ENCODE measurements at places on chromosomes 3 and 15.

DNA sequence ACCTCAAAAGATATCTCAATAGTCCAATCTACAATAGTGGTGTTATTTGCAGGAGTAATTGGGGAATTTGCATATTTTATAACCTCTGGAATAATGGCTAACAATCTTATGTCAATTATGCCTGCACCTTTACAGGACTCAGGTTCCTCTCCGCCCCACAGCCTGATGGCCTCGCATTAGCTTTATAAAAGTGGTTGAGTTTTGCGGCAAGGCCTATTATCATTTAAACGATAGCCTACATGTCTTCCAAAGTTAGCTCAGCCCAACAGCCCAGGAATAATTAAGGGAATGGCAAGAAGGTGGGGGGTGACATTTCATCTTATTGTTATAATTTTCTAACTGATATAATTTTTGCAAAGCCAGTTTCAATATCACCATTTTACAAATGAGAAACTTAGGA is 97.3 kb downstream of the RTP4 start:
- DNase-seq: no peak

- no peak for DNase-seq
Measured at GRCh38 chr3:21901484-21901883, 150.5 kb upstream of the ZNF385D start.

DNA sequence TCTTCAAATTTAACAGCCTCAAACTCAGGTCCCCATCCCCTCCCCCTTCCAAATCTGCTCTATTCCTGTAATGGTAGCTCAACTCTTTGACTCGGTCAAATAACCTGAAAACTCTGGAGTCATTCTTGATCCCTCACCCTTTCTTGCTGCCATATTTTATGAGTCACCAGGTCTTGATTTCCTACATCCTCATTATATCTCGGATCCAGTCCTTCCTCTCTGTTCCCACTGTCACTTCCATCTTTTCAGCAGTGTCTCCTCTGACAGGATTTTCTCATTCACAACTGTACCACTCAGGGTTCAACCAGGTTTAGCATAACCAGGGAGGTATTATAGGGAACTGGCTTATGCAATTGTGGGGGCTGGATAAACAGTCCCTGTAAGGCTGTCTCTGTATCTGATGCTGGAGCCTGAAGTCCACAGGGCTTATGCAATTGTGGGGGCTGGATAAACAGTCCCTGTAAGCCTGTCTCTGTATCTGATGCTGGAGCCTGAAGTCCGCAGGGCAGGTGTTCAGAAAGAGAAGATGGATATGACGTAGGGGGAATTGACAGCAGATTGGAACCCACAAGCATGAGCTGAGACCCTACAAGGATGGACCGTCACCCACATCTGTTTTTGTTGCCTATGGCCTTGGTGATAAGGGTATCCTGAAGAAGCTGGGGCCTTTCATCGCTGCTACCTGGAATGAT is 9.1 kb upstream of the FETUB start:
- no peak for DNase-seq

- no peak for DNase-seq
Measured at GRCh38 chr3:156587760-156588069, 32.8 kb upstream of the SSR3 start.

GRCh38 chr3:118080889-118081288 is 953.8 kb downstream of the IGSF11 start:
- no peak for DNase-seq

DNA sequence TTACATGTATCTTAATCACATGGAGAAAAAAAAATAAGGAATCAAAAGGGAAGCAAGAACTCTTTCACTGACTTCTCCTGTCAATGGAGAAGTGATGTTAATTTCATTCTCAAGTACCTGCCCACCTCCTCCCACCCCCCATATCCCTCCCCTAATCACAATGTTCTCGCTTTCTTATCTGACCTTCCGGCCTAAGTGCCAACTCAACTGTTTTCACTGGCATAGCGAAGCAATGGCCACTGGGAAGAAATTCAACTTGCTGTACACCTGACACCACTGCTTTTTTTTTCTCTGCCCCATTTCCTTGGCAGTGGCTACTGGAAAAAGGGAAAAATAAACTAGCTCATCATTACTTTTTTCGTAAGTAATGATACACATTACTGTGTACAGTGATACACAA is 3.8 kb downstream of the SGO1 start:
- no peak for DNase-seq

DNA sequence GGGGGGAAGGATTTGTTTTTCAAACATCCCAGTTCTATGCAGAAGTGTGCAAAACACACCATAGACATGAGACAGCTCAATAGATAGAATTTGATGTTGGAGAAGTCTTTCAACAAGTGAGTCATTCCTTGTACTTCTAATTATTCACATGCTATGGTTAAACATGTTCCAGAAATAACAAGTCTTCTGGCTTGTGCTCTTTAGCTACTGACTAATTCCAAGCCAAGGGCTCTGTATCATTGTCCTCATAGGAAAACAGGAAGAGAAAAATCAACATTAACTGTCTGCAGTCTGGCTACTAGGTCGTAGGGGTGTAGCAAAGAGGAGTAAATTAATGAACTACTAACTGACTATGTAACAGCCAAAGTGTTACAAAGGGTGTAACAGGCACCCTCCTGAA is 25.8 kb downstream of the LDHAL6B start:
- no peak for DNase-seq

DNA sequence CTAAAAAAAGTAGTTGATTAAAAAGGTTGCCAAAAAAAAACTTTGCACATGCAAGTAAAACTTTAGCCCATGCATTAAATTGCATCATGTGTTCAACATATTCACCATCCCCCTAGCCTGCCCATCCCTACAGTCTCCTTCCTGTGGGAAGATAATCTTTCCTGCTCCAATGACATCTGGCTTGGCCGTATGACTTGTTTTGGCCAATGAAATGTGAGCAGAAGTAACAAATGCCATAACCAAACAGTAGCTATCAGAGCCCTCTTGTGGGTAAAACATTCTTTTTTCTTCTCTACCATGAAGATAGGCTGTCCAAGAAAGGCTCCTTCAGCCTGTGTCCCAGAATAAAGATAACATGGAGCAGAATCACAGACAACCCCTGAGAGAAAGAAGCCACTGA is 15.3 kb downstream of the ERC2 start:
- DNase-seq: no peak

- DNase-seq: no peak
Measured at GRCh38 chr3:57600195-57600594, 3.1 kb upstream of the ARF4 start.

GRCh38 chr3:2268779-2269178 is 170.1 kb downstream of the CNTN4 start:
- peak; percentile 6 for DNase-seq

DNA sequence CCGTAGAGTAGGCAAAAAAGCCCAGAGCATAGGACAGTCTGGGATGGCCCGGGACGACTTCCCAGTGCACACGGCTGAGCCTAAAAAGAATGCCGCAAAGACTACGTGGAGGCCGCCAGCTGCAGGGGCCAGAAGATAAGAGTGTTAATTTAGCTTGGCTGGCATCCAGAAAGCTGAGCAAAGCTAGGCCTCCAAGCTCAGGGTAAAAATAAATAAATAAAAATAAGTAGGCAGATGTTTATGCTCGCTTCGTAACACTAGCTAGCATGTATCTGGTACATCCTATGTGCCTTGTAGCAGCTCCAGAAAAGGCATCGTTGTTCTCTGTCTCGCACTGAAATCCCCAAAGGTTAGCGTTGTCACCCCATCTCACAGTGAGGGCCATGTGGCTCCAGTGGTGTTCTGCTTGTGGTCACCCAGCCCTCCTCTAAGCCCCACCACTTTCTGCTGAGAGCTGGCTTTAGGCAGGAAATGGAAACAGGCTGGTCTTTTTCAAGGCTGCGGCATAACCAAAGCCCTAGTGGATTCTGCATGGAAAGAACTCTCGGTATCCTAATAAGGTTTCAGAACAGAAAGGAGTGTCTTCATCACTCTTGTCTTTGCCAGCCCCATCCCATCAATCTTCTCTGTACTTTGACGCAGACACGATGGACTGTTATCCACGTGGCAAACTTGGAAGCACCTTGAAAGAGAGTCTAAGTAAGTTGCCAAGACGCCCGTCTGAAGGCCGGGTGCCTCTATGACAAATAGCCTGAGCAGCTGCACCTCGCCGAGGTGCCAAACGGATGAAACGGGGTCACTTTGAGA is 58.1 kb upstream of the MEF2A start:
- no peak for DNase-seq

- DNase-seq: peak; percentile 41
Measured at GRCh38 chr3:159859424-159859823, 129.2 kb upstream of the IL12A start.

- DNase-seq: no peak
Measured at GRCh38 chr3:11014253-11014652, 21.7 kb downstream of the SLC6A1 start.

DNA sequence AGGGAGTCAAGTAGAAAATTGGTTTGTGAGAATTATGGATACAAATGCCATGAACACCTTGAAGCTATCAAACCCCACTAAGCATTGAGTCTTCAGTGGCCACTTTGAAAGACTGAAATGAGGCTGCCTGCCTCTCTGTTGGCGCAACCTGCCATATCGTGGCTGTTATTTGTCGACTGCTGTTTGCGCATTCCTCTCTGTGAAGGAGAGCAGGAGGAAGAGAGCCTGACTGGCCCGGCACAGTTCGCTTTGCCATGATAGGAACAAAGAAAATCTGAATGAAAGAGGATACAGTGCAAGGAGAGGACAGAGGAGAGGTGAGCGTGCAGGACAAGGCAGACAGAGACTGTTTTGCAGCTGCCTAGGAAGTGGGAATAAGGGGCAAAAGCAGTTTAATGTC is 289.4 kb downstream of the RYR3 start:
- DNase-seq: no peak

GRCh38 chr15:69784798-69785566 is 312.7 kb downstream of the TLE3 start:
- no peak for DNase-seq

- no peak for DNase-seq
Measured at GRCh38 chr15:74415966-74416916, 17.5 kb downstream of the SEMA7A start.

GRCh38 chr15:29677871-29678461 is 144.3 kb downstream of the TJP1 start:
- no peak for DNase-seq

DNA sequence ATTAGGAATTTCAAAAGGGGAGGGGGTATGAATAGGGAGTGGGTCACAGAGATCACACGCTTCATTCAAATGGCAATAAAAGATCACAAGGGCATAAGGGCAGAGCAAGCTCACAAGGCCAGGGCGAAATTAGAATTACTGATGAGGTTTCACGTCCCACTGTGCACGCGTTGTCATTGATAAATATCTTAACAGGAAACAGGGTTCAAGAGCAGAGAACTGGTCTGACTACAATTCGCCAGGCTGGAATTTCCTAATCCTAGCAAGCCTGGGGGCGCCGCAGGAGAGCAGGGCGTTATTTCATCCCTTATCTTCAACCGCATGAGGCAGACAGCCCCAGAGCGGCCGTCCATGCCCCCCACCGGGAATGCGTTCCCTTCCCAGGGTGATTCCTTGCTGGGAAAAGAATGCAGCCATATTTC is 18.1 kb upstream of the SMCO1 start:
- no peak for DNase-seq

- DNase-seq: no peak
Measured at GRCh38 chr15:40240619-40241221, 1.9 kb downstream of the PAK6 start.

GRCh38 chr15:99943466-99943865 is 210.2 kb upstream of the LYSMD4 start:
- DNase-seq: no peak

GRCh38 chr3:57059411-57059810 is 1.1 kb upstream of the SPATA12 start:
- no peak for DNase-seq

- no peak for DNase-seq
Measured at GRCh38 chr3:13580256-13581023, 31.5 kb downstream of the FBLN2 start.

DNA sequence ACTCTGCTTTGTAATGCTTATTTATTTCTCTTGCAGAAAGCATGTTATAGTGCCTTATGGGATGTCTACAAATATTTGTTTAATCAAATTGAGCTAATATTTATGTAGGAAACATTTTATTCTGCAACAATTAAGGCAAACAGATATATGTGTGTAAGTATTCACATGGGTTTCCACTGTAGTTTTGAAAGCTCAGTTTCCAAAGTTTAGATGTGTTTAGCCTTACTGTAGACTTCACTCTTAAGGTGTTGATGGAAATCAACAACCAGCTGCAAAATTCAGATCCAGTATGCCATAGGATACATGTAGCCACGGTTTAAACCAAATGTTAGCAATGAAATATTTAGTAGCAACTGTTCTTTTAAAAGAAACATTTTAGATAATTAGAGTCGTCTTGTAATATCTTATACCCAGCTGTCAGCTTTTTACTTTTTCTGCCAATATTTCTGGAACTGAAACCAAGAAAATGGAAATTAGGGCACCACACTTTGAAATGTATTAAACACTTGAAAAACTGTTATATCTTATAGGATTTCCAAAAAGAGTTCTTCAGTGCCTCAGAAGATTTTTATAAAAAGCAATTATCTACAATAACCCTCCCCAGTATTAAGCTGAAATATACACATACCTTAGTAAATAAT is 18.5 kb downstream of the PIK3CA start:
- no peak for DNase-seq

- DNase-seq: no peak
Measured at GRCh38 chr3:17013050-17013449, 128.3 kb downstream of the PLCL2 start.

GRCh38 chr3:123365450-123366143 is 83.3 kb downstream of the ADCY5 start:
- no peak for DNase-seq

- DNase-seq: no peak
Measured at GRCh38 chr15:50825946-50826345, 60.4 kb upstream of the SPPL2A start.

GRCh38 chr3:25380222-25380739 is 47.8 kb upstream of the RARB start:
- DNase-seq: no peak

DNA sequence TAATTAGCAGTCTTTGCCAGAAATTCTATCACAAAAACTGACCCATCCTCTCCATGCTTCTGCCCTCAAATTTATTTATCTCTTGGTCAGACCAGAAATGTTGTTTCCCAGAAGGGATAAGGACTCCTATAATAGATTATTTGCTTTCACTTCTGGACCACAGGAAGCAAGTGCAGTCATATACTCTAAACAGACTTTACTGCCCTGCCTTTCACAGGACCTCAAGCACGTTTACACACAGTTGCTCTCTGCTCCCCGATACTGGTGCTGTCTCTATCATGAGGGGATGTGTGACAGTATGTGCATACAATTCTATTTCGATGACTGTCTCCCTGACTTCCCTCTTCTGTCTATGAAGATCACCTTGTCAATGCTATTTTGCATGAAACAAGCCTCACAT is 205.5 kb upstream of the TGFBR2 start:
- DNase-seq: no peak

DNA sequence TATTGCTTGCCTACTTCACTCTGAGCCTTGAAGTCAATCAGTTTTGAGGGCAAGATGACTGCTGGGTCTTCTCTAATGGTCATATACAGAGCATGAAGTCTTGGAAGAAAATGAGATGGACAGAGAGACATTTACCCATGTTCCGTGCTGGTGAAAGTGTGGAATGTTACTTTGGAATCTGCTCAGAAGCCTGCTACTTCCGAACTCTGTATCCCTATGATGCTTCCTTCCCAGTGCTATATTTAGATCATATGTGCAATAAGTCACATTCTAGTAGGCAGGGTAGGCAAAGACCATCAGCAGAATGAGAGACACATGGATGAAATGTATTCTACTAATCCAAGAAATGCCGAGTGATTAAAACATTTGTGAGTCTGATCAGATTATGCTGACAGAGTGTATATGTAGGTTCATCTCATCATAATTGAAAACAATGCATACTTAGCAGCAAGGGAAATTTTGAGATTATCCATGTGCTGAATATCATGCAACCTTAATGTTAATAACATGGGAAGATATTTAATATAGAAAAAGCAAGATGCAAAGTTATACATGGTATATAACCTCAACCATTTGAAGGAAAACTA is 60.5 kb downstream of the RAB7A start:
- DNase-seq: no peak
